ENCODE measurements at places on chromosomes 3 and 15.

GRCh38 chr3:88189361-88189810, 39.6 kb downstream of the C3orf38 start:
- no peak for DNase-seq

GRCh38 chr3:114584734-114585371, 291.0 kb downstream of the TIGIT start:
- no peak for DNase-seq

- DNase-seq, result no peak
Measured at GRCh38 chr3:36434687-36435426, 54.6 kb downstream of the STAC start.

GRCh38 chr3:119235151-119235550, 5.5 kb downstream of the B4GALT4 start:
- no peak for DNase-seq

GRCh38 chr15:80423215-80423614, 19.0 kb downstream of the ARNT2 start:
- DNase-seq, result no peak

DNA sequence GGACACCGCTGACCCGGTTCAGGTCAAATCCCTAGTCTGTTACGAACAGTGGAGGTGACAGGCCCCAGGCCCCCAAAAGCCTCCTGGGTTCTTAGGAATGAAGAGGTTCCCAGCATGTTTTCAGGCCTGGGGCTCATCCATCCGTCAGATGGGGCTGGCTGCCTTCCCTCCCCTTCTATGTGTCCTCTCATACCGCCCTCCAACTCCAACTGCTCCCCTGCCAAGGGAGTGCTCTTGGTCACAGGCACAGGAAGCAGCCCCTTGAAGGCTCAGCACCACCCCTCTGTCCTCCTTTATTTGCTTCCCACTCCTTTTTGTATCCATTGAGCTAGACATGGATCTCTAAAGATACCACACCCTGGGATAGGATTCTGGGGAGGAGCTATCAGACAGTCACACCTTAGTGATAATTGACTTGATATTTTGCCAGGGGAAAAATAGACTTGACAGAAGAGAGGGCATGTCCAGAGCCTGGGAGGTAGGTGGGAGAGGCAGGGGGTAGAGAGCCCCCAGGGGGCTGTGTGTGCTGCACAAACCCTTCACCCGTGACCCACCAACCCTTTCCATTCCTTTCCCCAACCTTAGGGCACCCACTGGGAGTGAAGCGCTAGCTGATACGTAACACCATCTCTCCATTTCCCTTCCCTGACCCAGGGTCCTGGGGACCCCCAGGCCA, 10.7 kb upstream of the CSPG4 start:
- DNase-seq, result no peak

DNA sequence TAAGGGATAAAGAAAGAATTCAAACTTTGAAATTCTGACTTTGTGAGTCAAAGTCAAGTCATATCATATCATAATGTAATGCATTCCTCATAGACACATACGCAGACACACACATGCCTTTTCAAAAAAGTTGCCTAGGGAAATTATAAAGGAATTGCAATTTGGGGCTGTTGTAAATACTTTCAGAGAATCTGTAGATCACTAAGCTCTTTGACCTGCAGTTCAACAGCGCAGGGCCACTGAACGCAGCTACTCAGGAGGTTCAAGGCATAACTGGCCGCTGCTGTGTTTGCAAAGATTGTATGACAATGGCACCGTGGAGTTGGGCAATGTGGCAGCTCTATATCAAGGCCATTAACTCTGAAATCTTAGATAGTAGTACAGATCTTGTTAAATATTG, 188.4 kb upstream of the THRB start:
- DNase-seq, result no peak

- no peak for DNase-seq
Measured at GRCh38 chr3:98171071-98171470, 4.6 kb downstream of the OR5H15 start.
